ENCODE measurements at places on chromosomes 1 and 21.

- peak; percentile 64 for DNase-seq
These were observed 3.4 kb upstream of the POFUT2 start for GRCh38 chr21:45290948-45291612.

GRCh38 chr1:56516539-56517252, 62.7 kb downstream of the PLPP3 start:
- DNase-seq = peak; percentile 51

GRCh38 chr1:221099747-221100595, 220.7 kb downstream of the HLX start:
- DNase-seq = no peak

- no peak for DNase-seq
These were observed 34.4 kb downstream of the TESK2 start for GRCh38 chr1:45456531-45456930.

DNA sequence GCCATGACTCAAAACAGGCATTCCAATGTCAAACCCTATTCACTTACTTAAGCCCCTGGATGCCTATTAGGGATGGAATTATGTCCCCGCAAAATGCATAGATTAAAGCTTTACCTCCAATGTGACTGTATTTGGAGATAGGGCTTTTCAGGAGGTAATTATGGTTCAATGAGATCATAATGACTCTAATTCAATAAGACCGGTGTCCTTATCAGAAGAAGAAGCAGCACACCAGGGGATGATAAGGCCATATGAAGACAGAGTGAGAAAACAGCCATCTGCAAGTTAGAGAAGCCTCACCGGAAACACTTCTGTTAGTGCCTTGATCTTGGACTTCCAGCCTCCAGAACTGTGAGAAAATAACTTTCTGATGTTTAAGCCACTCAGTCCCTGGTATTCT, 1131.8 kb upstream of the TMPRSS15 start:
- DNase-seq = no peak

GRCh38 chr1:13749543-13750341, 49.8 kb downstream of the PRDM2 start:
- DNase-seq = peak; percentile 49

GRCh38 chr1:118262865-118263264, 77.8 kb upstream of the SPAG17 start:
- no peak for DNase-seq

- no peak for DNase-seq
These were observed 70.1 kb downstream of the EPHB2 start for GRCh38 chr1:22780696-22781095.

DNA sequence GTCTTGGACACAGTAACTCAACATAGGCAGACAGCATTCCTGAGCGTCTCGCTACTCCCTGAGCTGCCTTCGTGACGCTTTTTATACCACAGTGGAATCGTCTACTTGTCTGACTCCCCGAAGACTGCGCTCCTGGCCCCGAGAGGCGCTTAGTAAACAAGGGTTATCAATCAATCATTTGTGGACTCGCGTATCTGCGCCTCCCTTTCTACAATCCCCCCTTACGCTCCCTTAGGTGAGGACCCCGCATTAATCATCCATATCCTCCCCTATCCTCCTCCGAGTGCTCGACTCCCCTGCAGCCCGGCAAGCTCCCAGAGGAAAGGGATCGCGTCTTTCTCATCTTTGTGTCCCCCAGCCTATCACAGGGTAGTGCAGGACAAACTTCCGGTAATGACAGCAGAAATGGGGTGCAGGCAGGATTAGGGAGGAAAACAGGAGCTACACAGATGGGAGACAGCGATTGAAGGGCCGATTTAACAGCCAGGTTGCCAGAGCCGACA, 522 bp downstream of the TMEM59 start:
- peak; percentile 78 for DNase-seq

DNA sequence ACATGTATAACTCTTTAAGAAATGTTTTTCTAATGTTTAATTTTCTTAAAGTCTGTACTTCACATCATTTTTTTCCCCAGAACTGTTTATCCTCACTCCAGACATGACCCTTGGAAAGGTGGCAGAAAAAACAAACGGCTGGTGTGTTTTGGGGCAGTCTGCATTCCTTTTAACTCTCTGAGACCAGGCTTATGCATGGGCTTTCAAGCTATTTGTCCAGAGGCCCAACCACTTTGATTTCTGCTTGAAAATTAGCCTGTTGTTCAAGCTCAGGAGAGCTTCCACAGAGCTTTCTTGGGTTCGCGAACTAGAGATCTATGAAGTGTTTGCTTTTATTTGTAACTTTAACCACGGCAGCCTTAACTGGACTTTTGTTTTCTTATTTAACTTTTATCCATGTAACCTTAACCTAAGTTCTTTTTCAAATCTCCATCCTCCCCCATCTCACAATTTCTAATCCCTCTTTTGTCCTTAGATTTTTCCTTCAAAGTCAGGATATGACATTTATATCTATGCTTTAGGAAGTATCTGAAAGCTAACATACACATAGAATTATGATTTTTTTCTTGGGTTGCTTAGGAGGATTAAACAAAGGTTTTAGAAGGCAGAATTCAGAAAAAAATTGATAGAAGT, 111.8 kb downstream of the FGGY start:
- peak; percentile 49 for DNase-seq

GRCh38 chr1:9271283-9271682, 21.4 kb upstream of the SPSB1 start:
- DNase-seq = no peak

- no peak for DNase-seq
These were observed 22.1 kb downstream of the BATF3 start for GRCh38 chr1:212677573-212677972.

DNA sequence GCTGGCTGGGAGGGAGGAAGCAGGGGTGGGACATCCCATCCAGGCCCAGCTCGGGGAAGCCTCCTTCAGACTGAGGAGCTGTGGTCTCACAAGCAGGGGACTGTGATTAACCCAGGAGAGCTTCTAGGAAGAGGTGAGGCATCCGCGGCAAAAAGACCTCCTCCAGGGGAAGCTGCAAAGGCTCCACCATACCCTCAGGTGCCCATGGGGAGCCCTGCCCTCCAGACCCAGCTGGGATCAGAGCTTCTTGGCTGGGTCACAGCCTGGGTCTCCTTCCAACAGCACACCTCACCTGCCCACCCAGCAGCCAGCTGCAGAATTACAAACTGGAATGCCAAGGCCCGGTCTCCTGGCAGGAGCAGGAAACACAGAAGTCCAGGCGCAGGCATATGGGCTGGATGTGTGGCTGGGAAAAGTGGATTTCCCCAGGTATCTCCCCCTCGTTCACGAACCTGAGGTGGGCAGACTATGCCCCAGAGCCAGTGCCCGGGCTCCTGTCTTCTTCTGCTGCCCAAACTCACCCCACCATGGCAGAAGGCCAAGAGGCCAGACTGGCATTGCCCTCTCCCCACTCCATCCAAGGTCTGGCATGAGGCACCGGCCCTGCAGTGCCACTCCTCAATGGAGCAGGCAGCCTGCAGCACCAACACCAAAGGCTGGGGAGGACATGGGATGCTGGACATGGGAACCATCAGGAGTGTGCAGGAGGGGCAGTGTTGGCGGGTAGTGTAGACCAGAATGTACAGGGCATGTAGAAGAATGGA, 15.4 kb upstream of the ARF1 start:
- DNase-seq = no peak

DNA sequence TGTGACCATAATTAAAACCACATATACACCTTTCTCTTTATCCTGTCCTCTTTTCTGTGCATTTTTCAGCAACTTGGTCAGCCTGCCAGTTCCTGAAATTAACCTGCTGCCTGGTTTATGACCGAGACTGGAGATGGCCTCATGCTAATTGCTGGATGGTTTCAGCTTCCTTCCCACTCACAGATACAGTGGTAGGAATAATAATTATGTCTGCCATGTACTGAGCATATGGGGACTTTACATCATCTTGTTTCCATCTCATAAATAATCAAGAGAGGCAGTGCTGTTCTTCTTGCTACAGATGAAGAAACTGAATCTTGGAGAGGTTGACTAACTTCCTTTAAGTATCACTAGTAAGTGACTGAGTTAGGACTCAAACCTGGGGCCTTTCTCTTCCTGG, 148.2 kb downstream of the NOS1AP start:
- no peak for DNase-seq

GRCh38 chr1:194476872-194477271, 1290.5 kb upstream of the B3GALT2 start:
- DNase-seq = no peak

DNA sequence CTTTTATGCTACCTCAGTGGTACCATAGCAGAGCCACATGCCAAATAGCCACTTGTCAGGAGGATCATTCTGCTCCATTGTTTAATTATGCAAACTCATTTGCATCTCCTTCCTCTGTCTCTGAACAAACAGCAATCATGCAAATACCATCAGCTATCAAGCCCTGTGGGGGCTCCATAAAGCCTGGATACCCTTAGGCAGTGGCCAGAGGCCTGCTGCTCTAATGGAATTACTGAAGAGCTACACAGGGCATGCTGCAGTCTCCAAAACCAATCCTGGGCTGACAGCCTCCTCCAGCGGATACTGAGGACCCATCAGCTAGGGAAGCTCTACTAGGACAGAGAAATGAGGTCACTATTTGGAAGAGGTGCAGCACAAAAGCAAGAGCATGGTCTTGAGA, 376.3 kb downstream of the KCNH1 start:
- no peak for DNase-seq

- DNase-seq = peak; percentile 60
These were observed 131.6 kb downstream of the RRAGC start for GRCh38 chr1:38727684-38728584.

DNA sequence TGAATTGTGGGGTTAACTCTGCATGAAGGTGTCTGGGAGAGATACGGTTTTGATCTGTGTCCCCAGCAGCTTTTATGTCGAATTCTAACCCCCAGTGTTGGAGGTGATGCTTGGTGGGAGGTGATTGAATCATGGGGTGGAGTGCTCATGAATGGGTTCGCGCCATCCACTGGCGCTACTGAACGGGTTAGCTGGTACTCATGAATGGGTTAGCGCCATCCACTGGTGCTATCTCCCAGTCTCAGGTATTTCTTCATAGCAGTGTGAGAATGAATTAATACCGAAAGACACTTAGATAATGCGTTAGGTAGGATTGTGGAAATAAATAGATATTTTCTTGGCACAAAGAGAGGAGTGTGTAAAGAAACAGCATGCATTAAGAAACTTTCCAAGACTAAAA, 32.9 kb upstream of the CLDN8 start:
- DNase-seq = no peak

GRCh38 chr1:25245809-25246599, 1.2 kb downstream of the RSRP1 start:
- peak; percentile 34 for DNase-seq

DNA sequence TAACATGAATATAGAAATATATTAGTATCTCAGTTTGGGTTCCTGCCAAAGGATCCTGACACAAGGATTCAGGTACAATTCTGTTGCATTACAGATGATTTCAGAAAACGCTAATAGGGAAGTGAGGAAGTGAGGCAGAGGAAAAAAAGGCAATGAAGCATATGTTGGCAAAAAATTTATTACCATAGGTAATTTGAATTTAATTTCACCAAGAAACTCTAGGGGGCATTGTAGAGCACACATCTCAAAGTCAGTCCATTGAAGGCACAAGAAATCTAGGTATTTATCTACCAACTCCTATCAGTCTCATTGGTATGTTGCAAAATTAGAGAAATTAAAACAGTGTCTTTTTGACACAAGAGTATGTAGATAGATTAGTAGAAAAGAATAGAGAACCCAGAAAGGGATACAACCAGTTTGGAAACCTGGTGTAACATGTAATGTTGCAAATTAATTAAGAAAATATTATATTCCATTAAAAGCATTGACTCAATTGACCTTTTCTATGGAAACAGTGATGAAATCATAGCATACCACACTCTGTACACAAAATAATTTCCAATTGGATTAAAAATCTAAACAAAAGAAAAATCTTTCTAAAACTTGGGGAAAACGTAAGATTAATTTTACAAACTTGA, 104.9 kb upstream of the SNX7 start:
- DNase-seq = peak; percentile 21

- no peak for DNase-seq
These were observed 85.8 kb upstream of the KCNJ15 start for GRCh38 chr21:38170704-38171682.

GRCh38 chr1:107357376-107357775, 216.5 kb downstream of the NTNG1 start:
- DNase-seq = peak; percentile 57

- peak; percentile 76 for DNase-seq
These were observed 1.1 kb downstream of the LUZP1 start for GRCh38 chr1:23167353-23168078.

DNA sequence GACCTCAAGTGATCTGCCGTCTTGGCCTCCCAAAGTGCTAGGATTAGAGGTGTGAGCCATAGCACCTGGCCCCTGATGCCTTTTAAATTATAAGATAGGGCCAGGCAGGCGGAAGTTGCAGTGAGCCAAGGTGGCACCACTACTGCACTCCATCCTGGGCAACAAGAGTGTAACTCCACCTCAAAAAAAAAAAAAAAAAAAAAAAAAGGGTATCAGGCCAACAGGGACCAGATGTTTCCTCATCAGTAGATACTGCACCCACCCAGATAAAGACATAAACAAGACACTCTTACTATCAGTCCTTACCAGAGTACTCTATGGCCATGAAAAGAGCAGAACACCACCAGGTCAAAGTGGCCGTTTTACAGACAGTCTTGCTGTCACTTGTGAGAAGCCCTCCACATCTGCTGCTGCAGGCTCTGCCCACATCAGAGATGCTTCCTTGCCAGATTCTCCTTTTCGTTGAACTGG, 3.3 kb downstream of the C21orf58 start:
- DNase-seq = no peak

- DNase-seq = peak; percentile 46
These were observed 275.4 kb upstream of the USP24 start for GRCh38 chr1:55490547-55490946.

- peak; percentile 85 for DNase-seq
These were observed 126.9 kb upstream of the DUSP10 start for GRCh38 chr1:221868593-221869303.

DNA sequence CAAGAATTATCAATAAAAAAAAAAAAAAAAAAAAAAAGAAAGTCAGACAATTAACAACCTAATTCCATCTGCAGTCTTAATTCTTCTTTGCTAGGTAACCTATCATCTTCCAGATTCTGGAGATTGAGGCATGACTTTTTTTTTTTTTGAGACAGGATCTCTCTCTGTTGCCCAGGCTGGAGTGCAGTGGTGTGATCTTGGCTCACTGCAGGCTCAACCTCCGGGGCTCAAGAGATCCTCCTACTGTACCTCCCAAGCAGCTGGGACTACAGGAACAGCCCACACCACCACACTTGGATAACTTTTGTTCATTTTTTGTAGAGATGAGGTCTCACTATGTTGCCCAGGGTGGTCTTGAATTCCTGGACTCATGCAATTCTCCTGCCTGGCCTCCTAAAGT, 4.6 kb upstream of the RAD54L start:
- DNase-seq = no peak

DNA sequence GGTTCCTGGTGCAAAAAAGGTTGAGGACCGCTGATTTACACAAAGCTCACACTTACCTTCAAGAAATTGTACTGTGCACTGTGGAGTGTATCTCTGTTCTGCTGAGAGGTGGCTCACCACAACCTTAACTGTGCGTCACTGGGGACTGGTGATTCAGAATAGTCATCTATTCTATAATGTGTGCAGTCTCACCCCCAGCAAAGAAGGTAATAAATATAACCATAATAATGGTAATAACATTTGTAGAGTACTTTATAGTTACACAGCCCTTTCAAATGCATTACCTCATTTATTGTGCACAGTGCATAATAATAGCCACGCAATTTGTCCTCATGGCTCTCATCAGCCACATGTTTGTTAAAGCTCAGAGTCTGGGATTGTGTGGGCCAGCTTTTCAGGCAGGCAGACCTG, 59.4 kb upstream of the DUSP10 start:
- no peak for DNase-seq
